ENCODE measurements at places on chromosomes 6 and 20.
A peak's percentile ranks its signal among the peaks of the same experiment; 100 is the strongest.

GRCh38 chr6:88982720-88983119 lies 19.3 kb upstream of the RNGTT start:
- no peak for DNase-seq

GRCh38 chr6:144756469-144756868 lies 471.3 kb downstream of the UTRN start:
- DNase-seq: no peak

GRCh38 chr20:25150016-25150415 lies 45.5 kb upstream of the ENTPD6 start:
- DNase-seq: no peak

- DNase-seq: no peak
Observed at GRCh38 chr20:9211016-9211760, 142.3 kb downstream of the PLCB4 start.

DNA sequence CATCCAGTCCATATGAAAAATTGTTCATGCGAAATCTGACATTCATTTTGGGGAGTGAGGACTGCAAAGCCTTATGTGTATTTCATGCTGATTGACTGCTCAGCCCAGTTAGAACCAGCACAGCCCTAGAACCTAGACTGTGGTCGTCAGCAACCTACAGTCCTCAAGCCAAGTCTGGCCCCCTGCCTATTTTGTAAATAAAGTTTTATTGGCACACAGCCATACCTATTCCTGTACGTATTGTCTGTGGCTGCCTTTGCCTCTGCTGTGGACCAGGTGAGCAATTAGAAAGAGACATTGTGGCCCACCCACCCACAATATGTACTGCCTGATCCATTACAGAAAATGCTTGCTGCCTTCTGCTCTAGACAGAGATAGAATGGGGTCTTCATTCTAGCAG lies 391.0 kb downstream of the TAF4 start:
- no peak for DNase-seq

DNA sequence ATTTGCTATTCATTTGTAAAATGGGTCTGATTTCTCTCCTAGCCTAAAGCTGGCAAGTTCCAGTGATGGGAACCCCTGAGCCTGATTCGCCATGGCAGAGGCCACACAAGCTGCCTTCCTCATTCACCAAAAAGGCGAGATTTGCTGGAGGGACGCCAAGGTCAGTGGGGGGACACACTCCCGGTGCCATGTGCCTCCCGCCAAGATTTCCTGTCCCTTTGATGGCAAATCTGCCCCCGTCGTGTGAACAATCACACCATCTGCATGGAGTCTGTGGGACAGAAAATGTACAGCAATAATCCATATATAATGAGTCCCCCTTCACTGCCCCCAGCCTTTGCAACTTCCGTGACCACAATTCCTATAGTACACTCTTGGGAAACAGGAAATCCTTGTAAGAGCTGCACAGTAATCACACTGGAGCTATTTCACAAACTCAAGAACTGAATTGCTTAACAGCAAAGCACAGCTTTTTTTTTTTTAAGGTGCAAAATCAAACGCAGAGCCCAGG lies 15.7 kb upstream of the IGF2R start:
- DNase-seq: no peak

DNA sequence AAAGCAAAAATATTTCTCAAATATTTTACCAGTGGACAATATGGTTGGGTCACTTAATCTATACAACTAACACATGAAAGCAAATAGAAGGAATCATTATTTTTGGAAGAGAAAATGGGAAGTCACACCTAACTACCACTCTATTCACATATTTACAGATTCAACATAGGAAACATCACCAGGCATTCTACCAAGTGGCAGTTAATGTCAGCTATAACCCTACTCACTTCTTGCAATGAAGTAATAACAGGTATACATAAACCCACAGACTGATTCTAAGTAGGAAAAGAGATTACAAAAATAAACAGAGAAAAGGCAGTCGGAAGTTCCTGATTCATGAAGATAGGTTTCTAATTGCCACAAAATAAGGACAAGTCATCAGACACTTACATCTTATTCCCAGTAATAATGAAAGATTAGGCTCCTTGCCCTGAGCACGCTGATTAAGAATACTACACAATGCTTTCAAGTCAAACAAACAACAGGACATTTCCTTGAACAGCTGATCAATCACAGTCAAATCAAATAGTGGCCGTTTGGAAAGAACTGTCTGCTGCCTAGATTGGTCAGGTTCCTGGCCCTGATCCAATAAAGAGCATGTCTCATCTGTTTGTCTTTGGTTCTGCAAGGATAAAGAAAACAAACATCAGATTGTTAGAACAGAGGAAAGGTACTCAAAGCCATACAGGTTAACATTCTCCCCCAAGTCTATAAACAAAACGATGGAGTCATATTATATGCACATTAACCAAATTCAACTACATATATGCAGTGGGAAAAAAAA lies 79.2 kb upstream of the PLN start:
- DNase-seq: peak; percentile 96

- peak; percentile 38 for DNase-seq
Observed at GRCh38 chr6:97394160-97394748, 111.2 kb upstream of the MMS22L start.

- no peak for DNase-seq
Observed at GRCh38 chr6:17455919-17456318, 62.5 kb downstream of the CAP2 start.

GRCh38 chr6:17580518-17581048 lies 19.5 kb upstream of the FAM8A1 start:
- DNase-seq: no peak

- DNase-seq: no peak
Observed at GRCh38 chr6:135145063-135145800, 35.9 kb upstream of the MYB start.

GRCh38 chr6:74069089-74069581 lies 373.1 kb downstream of the CD109 start:
- DNase-seq: no peak

DNA sequence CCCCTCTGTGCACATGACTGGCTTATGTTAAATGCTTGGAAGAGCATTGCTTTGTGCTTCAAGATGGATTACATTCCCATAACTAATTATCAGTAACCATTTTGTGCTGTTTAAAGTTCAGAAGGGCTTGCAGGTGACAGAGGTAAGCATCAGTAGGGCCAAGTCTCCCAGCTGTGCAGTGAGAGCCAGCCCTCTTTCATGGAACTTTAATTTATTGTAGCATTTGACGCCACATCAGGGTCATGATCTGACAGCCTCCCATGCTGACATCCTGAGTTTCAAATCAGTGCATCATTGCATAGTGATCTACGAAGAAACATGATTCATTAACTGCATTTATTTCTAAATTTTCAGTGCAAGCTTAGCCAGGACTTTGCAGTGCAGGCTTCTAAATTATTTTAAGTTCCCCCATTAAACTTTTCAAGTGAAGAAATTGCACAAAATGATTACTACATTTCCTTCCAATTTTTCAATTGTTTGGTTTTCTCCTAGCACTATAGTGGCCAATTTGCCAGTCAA lies 380.9 kb downstream of the UTRN start:
- no peak for DNase-seq

DNA sequence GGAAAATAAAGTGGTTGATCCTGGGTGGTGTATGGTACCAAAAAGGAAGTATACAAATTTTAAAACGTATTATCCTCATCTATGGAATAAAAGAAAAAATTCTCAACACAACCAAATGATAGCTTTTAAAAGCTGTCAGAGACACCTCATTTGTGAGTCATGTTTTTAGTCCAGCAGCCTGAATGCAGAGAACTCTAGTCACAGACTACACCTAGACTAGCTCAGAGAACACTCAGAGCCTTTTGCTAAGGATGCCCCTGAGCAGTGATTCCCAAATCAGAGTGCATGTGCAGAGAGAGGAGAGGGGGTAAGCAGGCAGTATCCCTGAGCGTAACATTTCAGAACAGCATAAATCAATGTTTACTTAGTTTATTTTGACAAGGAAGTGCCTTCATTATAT lies 809.3 kb downstream of the HACE1 start:
- DNase-seq: no peak

GRCh38 chr20:56352345-56353055 lies 6.3 kb upstream of the FAM210B start:
- DNase-seq: no peak

GRCh38 chr6:43115365-43115764 lies 39.3 kb downstream of the PTK7 start:
- no peak for DNase-seq

DNA sequence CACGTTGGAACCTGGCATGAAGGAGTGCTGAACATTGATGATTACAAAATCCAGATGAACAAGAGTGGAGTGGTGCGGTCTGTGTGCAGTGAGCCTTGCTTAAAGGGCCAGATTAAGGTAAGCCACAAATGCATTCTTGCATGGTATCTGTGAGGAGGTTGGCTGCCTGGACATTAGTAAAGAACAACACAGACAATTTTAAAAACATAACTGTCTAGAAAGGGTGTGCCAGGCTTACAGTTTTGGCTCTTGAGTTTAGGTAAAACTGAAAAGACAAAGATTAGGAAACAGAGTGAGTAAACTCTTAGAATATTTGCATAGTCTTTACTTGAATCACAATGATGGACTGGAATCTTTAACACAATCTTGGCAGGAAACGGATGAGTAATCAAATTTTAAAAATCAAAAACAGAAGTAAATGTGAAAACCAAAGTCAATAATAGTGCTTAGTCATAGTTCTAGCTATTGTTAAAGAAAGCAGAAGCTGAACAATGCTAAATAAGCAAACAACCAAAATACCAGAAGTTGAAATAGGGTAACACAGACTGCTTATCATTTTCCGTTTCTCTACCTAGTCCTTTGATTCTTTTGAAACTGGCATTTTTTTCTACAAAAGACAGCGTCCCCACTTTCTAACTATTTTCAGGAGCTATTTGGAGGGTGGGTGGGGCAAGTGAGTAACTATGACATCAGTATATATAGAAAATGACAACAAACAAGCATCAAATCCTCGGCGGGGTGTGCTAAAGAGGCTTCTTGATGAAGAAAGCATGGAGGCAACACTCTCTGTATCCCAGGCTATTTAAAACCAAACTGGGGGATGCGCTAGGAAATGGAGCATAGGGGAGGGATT lies 185.8 kb upstream of the RAB32 start:
- DNase-seq: no peak

DNA sequence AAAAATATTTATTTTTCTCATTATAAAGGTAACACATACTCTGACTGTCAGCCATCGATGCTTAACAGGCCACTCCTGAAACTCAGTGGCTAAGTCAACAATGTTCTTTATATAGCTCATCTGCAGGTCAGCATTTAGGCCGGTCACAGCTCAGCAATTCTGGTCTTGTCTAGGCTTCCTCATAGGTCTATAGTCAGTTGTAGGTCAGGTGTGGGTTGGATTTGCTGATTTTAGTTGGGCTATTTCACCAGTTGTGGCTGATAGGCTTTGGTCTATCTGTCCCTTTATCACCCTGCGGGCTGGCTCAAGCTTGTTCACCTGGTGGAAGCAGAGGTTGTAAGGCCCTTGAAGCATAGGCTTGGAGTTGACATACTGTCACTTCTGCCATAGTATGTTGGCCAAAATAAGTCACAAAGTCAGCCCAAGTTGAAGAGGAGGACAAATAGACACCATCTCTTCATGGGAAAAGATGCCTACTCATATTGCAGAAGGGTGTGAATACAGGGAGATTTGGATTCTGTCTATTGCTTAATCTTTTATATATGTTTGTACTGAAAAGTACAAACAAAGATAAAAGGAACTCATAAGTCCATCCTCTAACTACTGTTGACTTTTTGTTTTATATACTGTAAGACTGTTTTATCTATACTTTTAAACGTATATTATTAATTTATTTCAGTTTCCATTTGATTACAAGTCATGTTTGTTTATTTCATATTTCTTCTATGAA lies 75.0 kb downstream of the BCKDHB start:
- DNase-seq: peak; percentile 64

DNA sequence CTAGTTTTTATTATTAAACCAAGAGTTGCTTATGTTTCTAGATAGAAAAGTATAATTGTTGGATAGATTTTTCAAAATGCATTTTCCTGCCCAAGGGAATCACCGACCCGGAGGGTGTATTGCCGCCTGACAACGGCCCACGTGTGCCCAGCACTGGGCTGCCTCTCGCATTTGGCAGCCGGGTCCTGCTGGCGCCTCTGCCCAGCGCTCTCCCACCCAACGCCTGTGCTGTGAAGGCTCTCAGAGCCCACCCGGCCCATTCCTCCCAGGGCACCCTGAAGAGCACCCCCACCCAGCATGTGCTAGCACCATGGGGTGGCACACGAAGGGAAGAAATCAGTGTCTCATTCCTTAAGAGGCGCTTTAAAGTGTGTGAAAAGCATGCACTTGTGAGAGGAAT lies 88.3 kb upstream of the AFDN start:
- DNase-seq: no peak

DNA sequence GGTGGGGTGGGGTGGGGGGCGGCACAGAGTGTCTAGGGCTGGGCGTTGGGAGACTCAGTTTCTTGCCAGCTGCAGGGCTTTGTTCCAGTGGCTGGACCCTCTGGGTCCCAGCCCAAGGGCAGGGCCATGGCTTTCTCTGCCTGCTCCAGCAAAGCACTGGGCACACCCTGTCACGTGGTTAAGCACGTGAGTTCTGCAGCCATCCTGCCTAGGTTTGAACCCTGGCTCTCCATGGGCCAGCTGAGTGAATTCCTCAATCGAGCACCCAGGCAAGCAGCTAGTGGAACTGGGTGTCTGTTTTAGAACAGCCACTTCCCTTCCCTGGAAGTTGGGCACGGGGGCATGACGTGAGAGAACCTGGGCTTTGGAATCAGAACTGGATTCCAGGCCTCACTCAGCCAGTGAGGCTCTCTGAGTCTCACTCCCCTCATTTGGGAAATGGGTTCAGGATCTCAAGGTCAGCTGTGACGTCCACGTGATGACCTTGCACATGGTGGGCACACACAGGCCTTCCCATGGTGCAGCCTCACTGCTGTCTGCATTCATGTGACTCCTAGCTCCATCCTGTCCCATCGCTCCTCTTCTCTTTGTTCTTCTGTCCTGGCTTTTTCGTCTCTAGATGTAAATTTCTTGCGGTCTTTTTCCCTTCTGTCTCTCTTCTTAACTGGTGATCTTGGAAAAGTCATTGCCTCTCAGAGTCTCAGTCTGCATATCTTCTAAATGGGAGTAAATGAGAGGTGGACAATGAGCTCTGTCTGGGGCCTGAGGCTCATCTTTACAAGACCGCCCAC lies 45.9 kb downstream of the NOL4L start:
- no peak for DNase-seq

GRCh38 chr6:131946404-131946991 lies 4.7 kb downstream of the CCN2 start:
- DNase-seq: no peak

GRCh38 chr6:14320332-14320731 lies 202.8 kb downstream of the CD83 start:
- no peak for DNase-seq

DNA sequence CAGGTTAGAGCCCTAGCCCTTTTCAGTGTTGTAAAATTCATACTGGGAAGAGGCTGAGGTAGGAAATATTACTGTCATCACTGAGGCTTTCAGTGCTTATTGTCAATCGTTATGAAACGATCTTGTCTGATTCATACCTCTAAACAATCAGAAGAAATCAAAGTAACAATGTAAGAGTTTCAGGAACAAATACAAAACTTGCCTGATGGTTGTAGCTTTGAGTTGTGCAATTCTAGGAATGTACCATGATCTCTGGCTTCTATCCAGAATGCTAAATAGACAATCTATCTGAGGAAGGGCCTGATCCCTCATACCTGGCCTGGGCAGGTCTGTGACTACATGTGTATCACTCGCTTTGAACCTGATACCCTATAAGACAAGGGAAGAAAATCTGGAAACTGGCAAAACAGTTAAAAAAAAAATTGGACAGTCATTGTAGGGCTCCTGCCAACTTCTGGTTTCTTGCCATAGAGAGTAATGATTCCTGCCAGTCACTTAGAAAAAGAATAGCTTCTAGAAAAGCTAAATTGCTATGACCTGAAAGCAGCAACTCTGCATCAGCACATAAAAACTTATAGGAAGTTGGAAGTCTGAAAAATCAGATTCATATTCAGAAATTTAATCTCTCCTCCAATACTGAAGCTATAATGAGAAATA lies 234.7 kb downstream of the BTBD9 start:
- DNase-seq: peak; percentile 28

Measured in LNCaP clone FGC (cell line).